Activated T-helper 1 cell treated with Interleukin-2 at 50 U/mL for 16 hours (primary cell): ENCODE measurements at places on chromosomes 13 and 19.

GRCh38 chr19:36796714-36796992, 24.0 kb upstream of the ZNF850 start:
- no peak for DNase-seq

DNA sequence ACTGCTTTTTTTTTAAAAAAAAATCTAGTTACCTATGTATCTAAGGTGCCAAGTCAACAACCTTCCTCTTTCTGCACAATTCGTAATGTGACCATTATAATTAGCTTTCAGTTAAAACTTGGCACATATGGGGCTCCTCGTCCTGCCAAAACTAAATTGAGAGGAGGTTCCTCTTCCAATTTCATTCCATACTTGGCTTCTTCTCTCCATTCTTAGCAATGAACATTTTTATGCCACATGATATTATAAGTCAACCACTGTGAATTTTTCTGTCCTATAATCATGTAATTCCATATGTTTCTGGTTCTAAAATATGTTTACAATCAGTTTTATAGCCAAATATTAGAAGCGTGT, 177.0 kb downstream of the DCLK1 start:
- DNase-seq = no peak

DNA sequence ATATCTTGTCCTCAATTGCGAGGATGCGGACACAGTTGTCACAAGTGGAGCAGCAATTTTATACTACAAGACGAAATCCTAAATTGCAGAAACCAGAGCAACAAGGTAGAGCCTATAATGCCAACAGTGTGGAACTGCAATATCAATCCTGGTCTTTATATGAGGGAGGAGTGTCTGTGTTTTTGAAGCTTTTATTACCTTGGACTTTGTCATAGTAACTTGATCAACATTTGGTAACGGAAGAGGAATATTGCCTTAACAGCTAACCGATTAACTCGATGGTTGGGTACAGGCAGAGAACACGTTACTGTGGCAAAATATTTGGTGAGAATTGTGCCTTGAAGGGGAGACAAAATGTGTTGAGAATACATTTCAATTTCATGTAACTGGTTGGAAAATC, 661.5 kb downstream of the FGF9 start:
- DNase-seq = no peak

GRCh38 chr13:99085139-99085807, 107.4 kb upstream of the DOCK9 start:
- DNase-seq = no peak

DNA sequence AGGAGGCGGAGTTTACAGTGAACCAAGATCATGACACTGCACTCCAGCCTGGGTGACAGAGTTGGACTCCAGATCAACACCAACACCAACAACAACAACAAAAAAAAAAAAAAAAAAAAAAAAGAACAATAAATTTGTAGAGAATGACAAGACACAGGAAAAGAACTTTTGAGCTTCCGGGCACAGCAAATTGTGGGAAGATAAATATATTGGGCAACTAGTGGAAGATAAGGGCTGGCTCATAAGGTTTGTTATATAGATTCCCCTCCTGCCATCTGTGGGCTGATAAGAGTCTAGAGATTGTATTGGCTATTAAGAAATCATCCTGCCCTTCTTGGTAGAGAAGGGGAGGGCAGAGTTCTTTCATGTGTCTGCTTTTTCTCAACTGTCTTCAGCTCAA, 33.1 kb upstream of the CYP2S1 start:
- DNase-seq = no peak

DNA sequence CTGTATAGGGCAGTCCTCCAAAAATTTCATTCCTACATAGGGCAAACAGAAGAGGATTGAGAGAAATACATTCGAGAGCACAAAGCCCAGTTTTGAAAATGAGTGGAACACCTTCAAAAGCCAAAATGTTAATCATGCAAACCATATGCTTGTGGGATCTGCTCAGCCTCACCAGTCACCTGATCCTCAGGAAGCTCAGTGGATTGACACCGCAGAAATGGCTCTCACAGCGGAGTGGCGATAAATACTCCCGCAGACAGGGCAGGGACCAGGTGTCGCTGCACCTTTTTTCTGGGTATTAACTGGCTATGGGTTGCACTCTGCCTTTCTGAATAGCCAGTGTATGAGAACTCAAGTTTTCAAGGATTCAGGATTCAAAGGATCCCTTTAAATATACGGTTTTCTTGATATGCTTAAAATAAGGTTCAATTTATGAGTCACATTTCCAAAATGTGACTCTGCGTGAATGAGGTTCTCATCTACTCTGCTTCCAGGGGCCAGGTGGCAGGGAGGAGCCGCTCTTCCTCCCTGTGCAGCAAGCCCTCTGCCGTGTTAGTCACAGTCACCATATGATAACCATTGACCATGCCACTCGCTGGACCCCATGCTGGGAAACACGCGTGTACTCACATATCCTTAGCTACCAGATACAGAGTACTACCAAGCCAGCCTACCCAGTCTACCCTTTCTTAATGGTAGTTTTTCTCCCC, 18.3 kb upstream of the DHRS12 start:
- DNase-seq = no peak

DNA sequence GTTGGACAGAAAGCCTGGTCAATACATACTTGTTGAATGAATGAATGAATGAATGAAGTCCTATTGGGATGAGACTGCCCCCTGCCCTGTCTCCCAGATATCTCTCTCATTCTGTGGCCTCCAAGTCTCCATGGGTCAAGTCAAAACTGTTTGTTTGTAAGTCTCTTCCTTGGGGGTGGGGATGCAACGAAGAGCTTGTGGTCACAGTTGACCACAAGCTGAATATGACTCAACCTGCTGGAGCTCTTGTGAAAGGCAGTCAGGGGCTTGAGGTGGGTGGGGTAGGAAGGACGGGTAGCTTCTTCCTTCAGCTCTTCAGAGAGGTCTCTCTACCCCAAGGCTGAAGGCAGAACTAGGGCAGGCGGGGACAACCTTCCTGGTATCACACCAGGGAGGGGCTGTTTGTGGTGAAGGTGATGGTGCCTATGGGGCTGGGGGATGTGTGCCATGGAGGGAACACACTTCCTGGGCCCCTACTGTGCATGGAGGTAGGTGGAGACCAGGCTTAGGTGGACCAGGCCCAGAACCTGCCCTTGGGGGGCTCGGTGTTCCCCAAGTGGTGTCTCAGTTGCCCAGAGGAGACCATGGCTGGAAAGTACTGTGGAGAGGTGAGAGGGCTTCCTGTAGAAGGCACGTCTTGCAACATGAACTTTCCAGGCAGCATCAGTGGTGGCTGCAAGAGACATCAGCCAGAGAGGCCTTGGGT, 8.0 kb downstream of the MYO1F start:
- DNase-seq = peak; percentile 60

- DNase-seq = no peak
Observed at GRCh38 chr19:10295847-10296591, 6.3 kb downstream of the ICAM5 start.

DNA sequence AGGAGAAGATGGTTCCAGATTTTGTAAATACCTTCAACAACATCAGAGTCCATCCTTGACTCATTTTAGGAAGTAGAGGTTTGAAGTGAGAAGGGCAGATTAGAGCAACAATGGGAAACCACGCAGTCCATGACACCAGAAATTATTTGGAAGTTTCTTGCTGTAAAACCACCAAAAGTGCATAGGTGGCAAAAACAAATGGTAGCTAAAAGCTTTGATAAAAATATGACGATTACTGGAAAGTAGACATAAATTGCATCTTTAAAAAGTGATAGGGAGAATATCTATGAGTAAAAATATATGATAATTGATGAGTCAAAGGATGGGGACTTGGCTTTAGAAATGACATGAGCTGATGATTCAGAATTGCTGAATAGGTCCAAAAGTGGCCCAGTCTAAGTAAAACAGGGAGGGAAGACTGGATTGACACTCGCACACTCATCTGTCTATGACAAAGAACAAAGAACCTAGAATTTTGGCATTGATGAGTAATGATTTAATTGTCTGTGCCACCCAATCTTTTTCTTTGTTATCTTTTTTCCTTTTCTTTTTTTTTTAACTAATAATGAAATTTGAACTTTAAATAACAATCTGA, 472.2 kb downstream of the MYO16 start:
- DNase-seq = no peak

DNA sequence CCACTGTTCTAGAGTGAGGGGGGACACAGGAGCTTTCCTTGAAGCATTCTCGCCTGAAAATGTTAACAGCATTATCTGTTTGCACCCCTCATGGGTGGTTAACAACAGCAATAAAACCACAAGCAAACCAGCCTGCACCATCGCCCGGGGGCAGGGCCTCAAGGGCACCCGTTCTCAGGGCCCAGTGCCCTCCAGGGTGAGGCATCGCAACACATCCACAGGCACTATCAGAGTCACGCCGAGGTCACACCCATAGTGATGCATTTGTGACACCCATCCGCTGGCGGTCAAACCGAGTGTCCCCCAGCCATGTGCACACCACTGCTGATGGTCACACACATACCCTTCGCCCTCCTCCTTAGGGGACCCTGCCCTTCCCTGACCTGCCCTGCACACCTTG, 4.6 kb downstream of the FUT5 start:
- no peak for DNase-seq
